ENCODE measurements at places on chromosomes 11 and 22.

DNA sequence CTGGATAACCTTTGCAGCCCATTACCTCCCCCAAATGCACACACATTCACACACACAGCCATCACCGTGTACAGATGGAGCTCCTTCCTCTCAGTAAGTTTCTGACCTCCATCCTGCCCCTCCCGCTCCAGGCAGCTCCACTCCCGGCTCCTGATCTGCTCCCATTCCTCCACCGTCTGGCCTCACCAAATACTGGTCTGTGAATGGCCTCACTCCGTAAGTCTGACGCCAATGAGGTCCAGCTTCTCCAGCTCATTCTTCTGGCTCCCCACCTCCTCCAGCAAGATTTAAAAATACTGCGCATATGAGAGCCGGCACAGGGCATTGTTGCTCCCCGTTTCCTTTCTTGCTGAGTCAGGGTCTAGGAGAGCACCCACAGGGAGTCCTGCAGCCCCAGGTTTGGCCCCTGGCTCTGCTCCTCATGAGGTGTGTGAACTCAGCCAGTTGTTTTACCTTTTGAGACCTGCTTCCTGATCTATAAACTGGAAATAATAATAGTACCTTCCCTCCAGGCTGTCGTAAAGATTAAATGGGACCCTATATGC is 14.0 kb upstream of the TUB start:
- DNase-seq, result no peak

DNA sequence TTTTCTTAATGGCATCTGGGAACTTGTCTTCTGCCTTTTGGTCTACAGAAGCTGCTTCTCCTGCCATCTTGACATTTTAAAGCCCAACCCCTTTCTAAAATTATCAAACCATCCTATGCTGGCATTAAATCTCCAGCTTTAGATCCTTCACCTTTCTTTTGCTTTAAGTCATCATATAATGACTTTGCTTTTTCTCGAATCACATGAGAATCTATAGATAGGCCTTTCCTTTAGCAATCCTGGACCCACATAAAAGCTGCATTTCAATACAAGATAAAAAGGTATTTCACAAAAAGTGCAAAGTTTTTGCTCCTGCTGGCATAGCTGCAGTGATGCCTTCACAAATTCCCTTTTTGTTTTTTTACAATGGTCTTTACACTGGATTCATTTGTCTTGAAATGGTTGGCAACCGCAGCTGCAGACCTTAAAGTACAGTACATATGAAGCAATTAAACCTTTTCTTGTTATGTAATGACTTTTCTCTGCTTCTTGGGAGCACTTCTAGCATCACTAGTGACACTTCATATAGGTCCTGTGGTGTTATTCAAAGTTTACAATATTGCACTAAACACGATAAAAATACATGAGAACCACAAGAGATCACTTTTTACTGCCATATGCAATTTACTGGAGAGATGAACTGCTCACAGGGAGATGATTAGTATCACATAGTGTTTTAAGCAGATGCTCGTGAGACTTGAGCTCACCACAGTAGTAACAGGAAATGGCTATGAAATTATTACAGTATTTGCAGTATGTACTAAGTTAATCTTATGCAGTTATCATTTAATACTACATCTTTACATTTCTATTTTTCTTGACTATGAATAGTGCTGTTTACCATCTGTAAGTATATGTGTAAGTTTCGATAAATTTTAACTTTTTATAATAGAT is 41.6 kb downstream of the ACER3 start:
- no peak for DNase-seq

- DNase-seq, result no peak
Measured at GRCh38 chr11:10327254-10327653, 22.4 kb downstream of the ADM start.

DNA sequence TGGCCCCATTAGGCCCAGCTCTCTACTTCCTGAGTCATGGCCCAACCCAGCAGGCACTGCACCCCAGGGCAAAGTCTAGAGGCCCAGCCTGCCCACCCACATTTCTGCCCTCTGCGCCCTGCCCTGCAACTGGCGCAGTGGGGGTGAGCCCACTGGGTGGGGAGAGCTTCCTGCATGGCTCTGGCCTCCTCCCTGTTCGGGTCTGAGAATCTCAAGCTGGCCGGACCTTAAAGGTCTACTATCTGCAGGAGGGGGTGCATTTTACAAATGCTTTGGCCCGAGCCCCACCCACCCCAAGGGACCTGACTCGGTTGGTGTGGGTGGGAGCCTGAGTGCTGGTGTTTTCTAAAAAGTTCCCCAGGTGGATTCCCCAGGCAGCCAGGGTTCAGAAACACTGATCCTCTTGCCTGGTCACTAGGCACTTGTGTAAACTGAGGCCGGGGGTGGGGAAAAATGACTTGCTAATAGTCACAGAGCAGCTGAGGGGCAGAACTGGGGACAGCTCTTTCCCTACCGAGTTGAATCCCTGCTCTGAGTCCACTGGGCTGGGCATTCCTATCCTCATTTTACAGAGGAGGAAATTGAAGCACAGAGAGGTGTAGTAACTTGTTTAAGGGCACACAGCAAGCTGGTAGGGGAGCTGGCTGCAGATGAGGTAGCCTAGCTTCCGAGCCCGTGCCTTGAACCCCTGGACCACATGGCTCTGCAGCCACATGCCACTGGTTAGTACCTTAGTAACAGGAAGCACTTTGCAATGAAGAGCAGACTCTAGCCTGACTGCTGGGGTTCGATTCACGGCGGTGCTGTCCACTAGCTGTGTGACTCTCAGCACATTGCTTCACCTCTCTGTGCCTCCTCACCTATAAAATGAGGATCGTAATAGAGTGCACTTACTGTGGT is 36.3 kb downstream of the CD82 start:
- DNase-seq, result no peak

- DNase-seq, result no peak
Measured at GRCh38 chr11:33307984-33308383, 50.8 kb downstream of the HIPK3 start.
